ENCODE measurements at places on chromosomes 1 and 21.
A peak's percentile ranks its signal among the peaks of the same experiment; 100 is the strongest.

GRCh38 chr1:108644984-108645383 is 15.9 kb downstream of the HENMT1 start:
- peak; percentile 50 for DNase-seq

GRCh38 chr1:7177021-7177420 is 391.8 kb downstream of the CAMTA1 start:
- no peak for DNase-seq

- no peak for DNase-seq
These were observed 144.1 kb upstream of the CTTNBP2NL start for GRCh38 chr1:112251766-112252506.

GRCh38 chr21:16342932-16343331 is 613.1 kb downstream of the USP25 start:
- DNase-seq: no peak

GRCh38 chr1:81873946-81874345 is 73.2 kb downstream of the ADGRL2 start:
- DNase-seq: no peak

DNA sequence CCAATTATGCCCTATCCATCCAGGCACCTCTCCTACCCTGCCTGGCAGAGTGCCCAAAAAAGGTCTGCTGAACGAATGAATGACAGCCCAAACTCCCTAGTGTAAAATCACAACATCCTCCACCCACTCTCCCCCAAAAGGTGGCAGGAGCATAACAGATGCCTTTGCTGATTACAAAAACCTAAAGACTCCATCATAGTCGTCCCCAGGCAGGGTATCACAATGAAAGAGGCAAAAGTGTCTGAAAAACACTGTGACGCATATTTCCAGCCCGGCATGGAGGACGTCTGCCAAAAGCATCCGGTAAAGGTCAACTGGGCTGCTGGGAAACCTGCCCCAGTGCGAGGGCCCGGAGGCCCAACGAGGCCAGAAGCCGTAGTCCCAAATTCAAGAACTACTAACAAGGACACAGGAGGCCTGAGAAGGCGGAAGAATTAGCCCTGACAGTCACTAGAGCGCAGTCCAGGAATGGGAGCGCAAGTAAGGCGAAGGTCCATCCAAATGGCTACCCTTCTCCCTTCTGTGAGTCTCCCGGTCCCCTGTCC is 576 bp downstream of the SMIM12 start:
- peak; percentile 52 for DNase-seq

GRCh38 chr1:246801241-246802020 is 77.2 kb downstream of the SCCPDH start:
- no peak for DNase-seq

DNA sequence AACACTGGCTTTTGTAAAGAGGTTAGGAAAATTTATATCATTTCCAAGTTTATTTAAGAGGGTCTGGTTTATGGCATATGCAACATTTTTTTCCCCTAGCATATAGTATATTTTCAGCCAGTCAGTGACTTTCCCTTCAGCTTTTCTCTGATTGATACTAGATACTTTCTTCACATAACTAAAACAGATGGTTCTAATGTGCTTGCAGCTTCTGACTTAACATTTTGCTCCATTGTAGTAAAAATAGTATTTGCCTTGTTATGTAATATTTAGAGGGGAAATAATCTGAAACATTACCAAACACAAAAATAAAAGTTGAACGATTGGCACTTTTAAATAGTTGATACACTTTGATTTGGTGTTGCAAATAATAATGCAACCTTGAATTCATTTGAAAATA is 191.7 kb downstream of the GPR52 start:
- DNase-seq: no peak

- no peak for DNase-seq
These were observed 367.1 kb upstream of the ESRRG start for GRCh38 chr1:217090060-217090911.
